ENCODE measurements at places on chromosomes 3 and 15.
A peak's percentile ranks its signal among the peaks of the same experiment; 100 is the strongest.

DNA sequence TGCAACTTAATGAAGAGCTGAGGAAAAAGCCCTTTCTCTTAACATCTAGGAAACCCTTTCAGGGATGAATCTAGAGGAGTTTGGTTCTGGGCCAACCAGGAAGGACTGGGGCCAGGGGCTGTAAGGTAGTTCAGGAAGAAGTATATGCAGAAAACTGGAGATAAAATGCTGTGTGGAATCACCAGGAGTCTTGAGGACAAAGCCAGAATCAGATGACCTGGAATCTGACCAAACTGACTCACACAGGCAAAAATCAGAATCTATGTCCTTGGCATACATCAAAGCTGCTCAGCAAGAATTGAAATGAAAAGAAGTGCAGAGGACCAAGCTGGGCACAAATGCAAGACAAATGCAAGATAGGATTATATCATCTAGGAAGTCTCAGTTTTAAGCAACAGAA, 59.4 kb upstream of the ATP2C1 start:
- no peak for DNase-seq

DNA sequence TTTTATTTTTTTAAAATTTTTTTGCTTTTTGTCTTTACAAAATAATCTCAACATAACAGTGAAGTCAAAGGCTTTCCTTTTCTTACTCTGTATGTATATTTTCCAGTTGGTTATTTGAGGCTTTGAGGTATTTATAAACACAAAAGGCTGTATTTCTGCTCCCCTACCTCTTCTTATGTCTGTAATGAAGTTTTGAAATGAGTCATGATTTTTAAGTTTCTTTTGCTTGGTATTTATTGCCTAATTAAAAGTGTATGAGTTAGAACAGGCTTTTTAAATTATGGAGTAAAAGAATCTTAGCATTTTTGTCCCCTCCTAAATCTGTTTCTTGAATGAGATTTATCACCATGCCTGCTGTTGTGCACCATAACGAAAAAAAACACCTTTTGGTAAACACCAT, 66.0 kb downstream of the DCUN1D1 start:
- no peak for DNase-seq

- peak; percentile 44 for DNase-seq
Measured at GRCh38 chr3:195095035-195095703, 175.8 kb downstream of the XXYLT1 start.

GRCh38 chr3:2851835-2852234, 258.3 kb downstream of the IL5RA start:
- DNase-seq, result no peak

- no peak for DNase-seq
Measured at GRCh38 chr3:150203273-150203672, 204.8 kb upstream of the TSC22D2 start.

- DNase-seq, result no peak
Measured at GRCh38 chr15:55721554-55722185, 21.3 kb downstream of the PRTG start.

DNA sequence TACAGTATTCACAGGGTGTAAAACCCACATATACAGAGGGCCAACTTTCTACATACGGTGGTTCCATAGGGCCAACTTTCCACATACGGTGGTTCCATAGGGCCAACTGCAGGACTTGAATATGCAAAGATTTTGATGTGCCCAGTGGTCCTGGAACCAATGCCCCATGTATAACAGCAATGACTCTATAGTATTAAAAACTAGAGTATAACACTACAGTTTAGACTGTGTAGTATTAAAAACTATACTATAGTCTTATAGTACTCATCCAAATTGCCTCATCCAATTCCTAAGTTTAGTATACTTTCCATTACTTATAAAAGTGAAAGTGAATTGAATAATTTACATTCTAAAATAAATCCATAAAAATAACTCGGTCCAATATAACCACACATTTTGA, 75.9 kb downstream of the GSK3B start:
- no peak for DNase-seq

DNA sequence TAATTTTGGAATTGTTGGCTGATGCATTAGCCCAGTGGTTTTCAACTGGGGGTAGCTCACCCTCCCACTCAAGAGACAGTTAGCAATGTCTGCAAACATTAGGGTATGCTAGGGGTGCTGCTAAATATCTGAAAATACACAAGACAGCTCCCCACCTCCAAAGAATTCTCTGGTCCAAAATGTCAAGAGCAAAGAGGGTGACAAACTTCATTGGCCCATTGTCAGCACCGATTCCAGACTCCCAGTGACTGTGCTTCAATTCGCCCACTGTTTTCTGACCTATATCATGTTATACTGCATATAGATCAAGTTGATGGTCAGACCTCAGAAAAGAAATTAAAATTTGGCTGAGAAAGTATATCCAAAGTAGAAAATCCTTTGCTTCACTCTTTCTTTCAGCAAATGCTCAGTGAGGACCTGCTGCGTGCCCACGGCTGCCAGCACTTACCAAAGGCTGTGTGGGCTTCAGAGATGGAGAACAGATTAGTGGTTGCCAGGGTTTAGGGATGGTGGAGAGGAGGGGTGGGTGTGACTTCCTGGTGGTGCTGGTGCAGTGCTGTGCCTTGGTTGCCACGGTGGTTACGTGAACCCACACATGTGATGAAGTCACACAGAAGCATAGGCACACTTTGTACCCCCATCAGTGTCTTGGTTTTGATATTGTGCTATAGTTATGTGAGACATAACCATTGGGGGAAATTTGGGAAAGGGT, 204.0 kb downstream of the PLCL2 start:
- no peak for DNase-seq

GRCh38 chr3:73727854-73728253, 103.1 kb upstream of the PDZRN3 start:
- no peak for DNase-seq

- no peak for DNase-seq
Measured at GRCh38 chr15:26698555-26698954, 74.3 kb downstream of the GABRB3 start.

DNA sequence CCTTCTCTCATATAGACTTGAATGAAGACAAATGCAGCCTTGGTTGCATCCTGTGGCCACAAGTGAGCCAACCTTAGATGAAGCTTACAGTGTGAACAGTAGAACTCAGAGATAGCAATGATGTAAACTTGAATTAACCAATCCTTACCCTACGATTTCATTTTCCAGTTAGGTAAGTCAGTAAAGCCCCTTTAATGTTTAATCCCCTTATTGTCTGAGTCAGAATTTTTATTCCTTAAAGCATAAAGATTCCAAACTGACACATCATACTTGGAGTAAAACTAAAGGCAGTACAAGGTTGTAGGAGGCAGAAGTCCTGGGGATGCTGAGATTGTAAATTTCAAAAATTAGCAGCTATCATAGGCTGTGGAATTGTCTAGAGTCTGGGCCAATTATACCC, 507.8 kb upstream of the DPH6 start:
- DNase-seq, result no peak

DNA sequence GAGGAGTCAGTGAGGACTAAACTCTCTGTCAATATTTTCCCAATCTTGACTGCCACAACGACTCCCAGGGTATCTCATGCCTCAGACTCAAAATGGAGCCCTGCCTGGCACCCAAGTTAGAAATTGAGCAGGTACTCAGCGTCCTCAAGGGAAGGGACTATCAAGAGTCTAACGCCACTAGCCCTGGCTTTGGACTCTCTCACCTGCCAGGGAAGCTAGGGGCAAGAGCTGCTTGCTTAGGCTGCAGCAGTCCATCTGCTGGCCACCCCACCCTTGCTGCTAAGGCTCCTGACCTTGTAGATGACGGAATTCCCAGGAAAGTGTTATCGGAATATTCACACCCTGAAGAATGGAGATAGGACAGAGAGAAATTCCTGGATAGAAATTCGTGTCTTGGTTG, 33.0 kb downstream of the ZIC4 start:
- DNase-seq, result no peak

- DNase-seq, result peak; percentile 94
Measured at GRCh38 chr3:177832880-177833279, 635.6 kb upstream of the TBL1XR1 start.

DNA sequence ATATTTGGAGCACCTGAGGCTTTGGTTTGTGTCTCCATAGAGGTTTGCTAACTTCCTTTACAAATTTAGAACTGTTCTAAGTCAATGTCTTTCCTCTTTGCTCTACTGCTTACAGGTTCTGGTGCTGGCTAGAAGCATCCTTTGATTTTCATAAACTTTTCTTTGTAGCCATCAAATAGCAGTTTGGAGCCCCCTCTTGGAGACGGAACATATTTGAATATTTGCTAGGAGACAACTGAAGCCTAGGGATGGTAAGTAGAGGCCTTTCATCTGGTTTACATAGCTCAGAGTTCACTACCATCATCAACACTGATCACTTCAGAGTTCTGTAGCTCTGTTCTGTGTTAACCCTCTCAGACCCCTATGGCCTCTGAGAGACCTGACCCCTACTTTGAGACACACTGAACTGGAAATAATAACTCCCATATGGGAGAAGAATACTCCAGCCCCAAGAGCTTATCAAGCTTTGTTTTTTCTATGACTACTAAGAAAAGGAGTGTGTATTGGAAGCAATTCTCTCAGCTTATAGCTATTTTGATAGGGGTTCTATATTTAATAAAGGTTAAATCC, 420.4 kb downstream of the EPHA3 start:
- DNase-seq, result no peak

DNA sequence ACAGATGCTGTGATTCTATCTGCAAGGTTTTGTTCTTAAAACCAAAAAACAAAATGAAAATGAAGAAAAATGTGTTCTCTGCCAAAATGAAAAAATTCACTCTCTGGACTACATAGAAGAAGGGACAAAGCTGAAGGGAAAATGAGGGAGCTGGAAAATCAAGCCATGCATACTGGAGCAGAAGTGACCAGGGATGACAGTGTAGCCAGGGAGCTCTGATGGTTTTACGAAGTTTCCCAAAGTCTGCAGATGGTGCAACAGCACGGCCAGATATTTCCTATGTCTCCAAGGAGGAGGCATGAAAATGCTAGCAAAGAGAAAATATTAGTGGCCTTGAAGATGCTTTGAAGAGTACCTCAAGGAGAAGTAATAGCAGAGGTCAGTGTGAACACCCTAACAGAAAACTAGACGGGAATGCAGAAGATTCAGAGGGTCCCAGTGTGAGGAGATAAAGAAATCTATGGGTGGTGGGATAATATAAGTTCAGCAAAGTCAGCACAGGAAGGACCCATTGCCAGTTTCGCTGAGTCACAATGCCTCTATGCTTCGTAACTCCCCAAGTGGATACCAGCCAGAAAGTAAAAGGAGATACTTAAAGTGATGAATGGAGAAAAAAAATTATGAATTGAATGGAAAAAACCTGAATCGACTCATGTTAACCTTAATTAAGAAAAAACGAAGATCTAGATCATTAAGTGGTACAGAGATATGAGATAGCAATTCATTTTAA, 39.0 kb upstream of the POMGNT2 start:
- DNase-seq, result no peak

DNA sequence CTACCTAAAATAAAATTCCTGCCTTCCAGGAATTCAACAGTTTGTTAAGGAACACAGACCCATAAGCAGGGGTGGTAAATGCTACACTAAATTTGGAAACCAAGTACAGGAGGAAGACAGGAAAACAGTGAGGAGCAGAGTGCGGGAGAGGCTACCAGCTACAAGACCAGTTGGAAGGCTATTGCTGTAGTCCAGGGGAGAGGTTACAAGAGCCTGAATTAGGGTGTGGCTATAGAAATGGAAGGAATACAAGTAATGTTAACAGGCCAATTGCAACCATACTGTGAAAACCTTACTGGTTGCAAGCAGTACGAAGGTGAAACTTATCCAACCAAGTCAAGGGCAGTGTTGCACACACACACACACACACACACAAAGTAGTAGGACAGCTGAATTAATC, 880 bp upstream of the ARMC8 start:
- DNase-seq, result no peak

GRCh38 chr3:111568911-111569310, 26.2 kb downstream of the ZBED2 start:
- DNase-seq, result no peak

- DNase-seq, result peak; percentile 59
Measured at GRCh38 chr3:129936757-129937156, 37.8 kb upstream of the TRH start.

DNA sequence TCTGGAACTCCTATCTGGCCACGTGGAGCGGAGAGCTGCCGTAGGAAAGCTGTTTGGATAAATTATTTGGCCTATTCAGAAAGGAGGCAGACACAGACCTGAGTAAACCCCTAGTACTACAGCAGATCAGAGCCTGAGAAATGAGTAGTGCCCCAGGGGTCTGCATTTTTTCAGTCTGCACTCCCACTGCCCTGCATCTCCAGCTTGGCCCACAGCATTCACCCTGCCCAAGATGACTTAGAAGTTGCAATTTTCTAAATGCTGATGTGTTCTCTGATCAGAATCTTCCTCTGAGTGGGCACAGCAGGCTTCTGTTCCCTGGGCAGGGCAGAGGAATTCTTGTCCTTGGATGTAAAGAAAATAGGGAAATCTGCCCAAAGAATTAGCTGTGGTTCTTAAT, 55.1 kb upstream of the PIK3CB start:
- DNase-seq, result no peak

- no peak for DNase-seq
Measured at GRCh38 chr3:77329116-77329515, 289.2 kb downstream of the ROBO2 start.
